Bronchial epithelial cell (primary cell): ENCODE measurements at places on chromosomes 1 and 21. TPM values are rescaled to one million over a fixed set of nuclear protein-coding genes. Genes with fewer than 3 reads are reported as not detected.

FAM72A gene
- total RNA-seq, result 0.64 TPM in 1 of 2 replicates, not detected in the other

GPR3 gene
- not detected in 2 replicates for total RNA-seq

AK5 gene
- not detected in 2 replicates for total RNA-seq

GRCh38 chr1:35390600-35391494 is 122.3 kb downstream of the ZMYM4 start:
- DNase-seq, result no peak

GRCh38 chr1:29849038-29849750 is 612.9 kb downstream of the PTPRU start:
- DNase-seq, result peak; percentile 42

- DNase-seq, result peak; percentile 98
These were observed 1.2 kb downstream of the NIPAL3 start for GRCh38 chr1:24416666-24417391.

- no peak for DNase-seq
These were observed 433 bp upstream of the DMBX1 start for GRCh38 chr1:46489169-46489637.

GRCh38 chr1:172487550-172487949 is 43.7 kb upstream of the PIGC start:
- DNase-seq, result no peak

DNA sequence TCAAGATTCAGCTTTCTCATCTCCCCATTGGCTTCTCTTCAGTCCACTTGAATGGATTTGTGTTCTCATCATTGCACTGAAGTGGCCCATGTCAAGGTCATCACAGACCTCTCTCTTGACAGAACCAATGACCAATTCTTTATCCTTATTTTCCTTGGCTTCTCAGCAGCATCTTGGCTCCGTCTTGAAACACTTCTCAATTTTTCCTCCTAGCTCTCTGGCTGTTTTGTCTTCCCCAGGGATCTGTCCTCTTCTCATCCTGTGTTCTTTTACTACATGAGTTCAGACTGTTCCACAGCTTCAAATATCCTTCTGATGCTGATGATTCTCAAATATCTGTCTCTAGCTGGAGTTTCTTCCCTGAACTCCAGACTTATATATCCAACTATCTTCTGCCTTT is 78.6 kb downstream of the COLGALT2 start:
- no peak for DNase-seq

DNA sequence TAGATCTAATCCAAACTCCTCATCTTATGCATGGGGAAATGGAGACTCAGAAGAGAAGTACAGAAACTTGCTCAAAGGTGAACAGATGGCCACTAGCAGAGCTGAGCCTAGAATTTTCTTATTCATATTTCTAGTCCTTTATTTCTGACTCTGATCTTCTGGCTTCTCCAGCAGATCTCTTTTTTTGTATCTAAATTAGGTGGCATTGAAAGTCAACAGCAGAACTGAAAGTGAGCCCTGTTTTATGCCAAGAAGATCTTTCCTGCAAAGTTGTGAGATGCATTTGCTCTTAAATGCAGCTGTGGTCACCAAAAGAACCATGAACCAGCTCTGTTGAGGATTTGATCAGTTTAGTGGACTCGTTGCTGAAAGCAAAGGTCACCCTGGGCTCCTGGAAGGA is 75.5 kb downstream of the KAZN start:
- DNase-seq, result no peak

DNA sequence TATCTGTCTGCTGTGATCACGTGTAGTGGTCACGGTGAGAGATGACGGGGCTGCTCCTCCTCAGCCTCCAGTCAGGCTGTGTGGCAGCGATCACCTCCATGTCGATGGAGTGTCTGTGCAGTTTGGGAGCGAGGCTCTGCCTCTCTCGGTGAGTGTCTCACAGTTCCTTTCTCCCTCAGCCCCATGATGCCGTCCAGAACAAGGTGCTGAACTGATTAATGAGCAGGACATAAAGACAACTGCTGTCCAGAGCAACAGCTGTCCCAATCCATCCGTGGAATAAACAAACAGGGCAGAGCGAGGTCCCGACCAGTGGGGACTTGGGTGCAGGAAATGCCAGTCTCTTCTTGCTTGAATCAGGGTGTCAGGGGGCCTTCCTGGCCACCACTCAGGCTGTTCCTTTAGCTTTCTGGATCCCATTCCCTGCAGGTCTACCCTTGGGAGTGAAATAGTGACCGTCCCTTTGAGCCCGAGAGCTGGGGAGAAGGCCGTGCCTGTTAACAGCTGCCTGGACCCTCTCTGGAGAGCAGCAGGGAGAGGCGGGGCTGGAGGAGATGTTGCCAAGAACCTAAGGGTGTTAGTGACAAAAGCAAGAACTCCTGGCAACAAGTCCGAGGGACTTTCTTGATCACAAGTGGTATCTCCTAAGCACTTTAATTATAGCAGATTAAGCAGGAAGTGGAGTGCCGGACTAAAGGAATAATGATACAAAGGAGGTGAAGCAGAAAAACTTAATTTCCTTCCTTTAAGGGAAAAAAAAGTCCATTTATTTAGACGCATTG is 443.9 kb downstream of the KIF26B start:
- no peak for DNase-seq

DNA sequence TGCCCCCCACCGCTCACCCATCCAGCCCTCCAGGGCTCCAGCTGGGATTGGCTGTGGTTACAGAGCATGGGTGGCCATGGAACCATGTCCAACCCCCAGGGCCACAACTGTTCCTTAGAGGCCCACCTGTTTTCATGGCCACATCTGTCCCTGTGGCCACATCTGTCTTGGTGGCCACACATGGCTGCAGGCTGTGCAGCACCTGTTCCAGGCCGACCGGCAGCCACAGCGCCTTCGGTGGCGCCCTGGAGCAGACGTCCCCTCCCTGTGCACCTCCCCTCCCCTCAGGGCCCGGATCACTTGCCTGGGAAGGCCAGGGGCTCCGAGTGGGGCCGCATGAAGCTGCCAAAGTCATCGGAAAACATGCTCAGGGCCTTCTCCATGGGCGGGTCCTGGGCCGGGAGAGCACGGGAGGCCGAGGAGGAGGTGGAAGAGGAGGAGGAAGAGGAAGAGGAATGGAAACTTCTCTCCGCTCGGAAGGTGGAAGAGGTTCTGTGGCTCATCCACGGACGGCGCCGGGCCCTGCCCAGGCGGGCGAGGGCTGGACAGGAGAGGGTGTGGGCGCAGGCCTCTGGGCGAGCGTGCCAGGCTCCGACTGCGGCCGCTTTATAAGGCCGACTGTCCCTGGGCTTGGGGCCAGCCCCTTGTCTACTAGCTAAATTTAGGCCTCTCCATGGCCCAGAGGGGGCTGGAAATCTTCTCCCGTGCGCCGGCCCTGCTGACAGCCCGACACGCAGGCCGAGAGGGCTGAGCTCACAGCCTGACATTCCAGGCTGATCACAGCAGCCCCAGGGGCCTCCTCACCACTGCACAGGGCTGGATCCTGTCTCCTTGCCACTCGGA is at the start of gene HSPB7:
Gene HSPB7 (minus strand): TSS at position 583 of the 843 bp plus-strand sequence. CDS start 80 bp downstream, at position 503.
- DNase-seq, result no peak

DNA sequence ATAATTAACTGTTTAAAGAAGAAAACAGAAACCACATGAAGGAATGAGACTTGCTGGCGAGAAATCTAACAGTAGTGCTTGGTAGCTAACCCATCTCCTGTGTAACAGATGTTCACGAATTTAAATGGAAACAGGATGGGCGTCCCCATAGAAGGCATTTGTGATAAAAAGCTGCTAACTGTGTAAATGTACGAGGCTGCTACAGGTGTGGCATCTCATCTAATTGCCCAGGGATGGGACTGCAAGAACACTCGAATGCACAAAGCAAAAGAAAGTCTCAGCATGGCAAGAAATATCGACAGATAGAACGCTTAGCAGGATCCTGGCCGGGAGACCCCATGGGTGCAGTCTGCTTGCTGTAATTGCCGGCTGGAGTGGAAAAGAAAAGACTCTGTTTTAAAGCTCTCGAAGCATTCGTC is 112.7 kb downstream of the RUNX1 start:
- no peak for DNase-seq

- no peak for DNase-seq
These were observed 259.4 kb upstream of the BRINP3 start for GRCh38 chr1:190736971-190737590.

GRCh38 chr1:118100686-118101514 is 84.1 kb downstream of the SPAG17 start:
- DNase-seq, result no peak

DNA sequence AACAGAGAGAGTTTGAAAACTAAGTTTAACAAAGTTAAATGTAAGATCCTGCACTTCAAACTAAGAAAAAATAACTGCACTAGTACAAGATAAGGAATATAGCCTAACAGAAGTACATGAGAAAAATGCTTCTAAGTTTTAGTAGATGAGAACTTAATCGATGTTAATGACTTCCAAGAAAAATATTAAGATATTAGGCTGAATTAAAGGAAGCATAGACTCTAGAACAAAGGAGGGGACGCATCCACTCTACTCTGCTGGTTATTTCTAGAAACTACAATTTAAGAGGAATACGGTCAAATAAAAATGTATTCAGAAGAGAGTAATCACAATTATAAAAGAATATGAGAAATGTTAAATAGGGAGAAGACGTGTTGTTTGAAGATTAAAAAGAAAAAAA is 46.3 kb upstream of the SLC16A1 start:
- DNase-seq, result no peak

DNA sequence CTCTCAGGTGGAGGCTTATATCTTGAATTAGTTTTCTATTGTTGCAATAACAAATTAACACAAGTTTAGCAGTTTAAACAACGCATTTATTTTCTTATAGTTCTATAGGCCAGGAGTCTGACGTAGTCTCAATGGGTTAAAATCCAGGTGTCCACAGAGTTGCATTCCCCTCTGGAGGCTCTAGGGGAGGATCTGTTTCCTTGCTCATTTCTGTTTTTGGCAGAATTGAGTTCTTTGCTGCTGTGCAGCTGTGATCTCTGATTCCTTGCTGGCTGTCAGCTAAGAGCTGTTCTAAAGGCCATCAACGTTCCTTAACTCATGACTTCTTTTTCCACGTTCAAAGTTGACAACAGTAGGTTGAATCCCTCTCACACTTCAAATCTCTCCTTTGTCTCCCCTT is 31.8 kb downstream of the S100A10 start:
- DNase-seq, result no peak

DNA sequence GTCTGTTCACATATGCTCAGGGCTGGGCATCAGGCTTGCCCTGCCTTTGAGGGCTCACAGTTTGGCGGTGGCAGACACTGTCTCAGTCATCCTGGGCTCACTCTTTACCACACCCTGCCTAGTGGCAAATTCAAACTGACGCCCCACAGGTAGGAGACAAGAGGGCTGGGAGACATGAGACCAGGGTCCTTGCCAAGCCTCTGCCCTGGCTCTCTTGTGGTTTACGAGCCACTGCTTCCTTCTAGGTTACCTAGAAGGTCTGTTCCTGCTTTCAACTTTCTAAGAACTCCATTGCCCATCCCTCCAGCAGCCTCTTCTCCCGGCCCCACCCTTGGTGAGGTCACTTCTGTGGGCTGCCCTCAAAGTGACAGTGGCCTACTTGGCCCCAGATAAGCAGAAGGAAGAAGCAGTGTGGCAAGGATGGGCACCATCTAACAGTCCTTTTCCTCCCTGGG is 10.5 kb downstream of the KIF21B start:
- DNase-seq, result no peak

- DNase-seq, result no peak
These were observed 14.1 kb upstream of the ZBTB40 start for GRCh38 chr1:22437573-22437972.

GRCh38 chr1:197073978-197074377 is 6.9 kb upstream of the F13B start:
- no peak for DNase-seq
